ENCODE measurements at places on chromosomes 2 and 18.

DNA sequence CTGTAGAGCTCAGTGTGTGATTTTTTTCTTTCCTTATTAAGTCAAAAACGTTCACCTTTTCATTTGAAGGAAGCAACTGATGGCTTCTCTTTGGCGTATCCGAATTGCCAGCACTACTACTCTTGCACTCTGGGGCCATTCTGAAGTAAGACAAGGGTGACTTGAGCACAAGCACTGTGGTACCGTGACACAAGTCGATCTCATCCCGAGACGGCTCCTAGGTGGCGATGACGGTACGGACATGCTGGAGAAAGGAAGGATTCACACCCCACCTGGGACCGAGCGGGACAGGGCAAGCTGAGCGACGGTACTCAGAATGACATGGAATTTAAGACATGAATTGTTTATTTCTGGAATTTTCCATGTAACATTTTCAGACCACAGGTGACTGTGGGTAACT, 36.8 kb upstream of the LDLRAD4 start:
- no peak for DNase-seq

DNA sequence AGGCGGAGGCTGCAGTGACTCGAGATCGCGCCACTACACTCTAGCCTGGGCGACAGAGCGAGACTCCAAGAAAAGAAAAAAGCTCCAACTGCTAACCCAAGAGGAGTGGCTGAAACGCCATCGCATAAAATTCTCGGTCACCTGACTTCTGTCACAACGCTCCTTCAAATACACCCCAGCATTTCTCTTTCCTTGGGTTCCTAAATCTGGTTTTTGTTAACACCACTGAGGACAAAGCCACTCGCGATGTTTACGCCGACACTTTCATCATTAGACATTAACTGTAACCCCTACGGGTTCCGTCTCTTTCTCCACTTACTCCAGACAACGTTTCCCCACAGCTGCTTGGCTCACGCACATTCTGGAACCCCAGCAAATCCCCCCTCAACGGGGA, 679 bp downstream of the CLK1 start:
- no peak for DNase-seq

- DNase-seq: no peak
Observed at GRCh38 chr2:47636596-47637264, 146.2 kb upstream of the MSH6 start.

- no peak for DNase-seq
Observed at GRCh38 chr18:49029628-49030027, 78.9 kb upstream of the SMAD7 start.

- peak; percentile 78 for DNase-seq
Observed at GRCh38 chr2:190180313-190181122, 118.0 kb upstream of the MSTN start.

DNA sequence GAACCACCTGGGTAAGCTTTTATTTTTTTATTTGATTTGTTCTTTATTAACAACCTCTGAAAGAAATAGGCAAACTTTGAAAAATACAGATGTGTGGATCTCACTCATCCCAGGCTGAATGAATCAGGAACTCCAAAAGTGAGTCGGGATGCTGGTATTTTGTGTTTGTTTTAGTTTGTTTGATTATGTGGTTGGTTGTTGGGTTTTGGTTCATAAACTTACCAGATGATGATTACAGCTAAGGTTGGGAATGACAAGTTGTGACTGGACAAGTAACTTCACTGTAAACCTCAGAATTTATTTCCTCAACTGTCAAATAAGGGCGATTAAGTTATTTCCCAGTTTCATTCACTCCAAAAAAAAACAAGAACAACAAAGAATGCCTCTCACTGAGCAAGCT, 80.5 kb upstream of the KIF5C start:
- no peak for DNase-seq

DNA sequence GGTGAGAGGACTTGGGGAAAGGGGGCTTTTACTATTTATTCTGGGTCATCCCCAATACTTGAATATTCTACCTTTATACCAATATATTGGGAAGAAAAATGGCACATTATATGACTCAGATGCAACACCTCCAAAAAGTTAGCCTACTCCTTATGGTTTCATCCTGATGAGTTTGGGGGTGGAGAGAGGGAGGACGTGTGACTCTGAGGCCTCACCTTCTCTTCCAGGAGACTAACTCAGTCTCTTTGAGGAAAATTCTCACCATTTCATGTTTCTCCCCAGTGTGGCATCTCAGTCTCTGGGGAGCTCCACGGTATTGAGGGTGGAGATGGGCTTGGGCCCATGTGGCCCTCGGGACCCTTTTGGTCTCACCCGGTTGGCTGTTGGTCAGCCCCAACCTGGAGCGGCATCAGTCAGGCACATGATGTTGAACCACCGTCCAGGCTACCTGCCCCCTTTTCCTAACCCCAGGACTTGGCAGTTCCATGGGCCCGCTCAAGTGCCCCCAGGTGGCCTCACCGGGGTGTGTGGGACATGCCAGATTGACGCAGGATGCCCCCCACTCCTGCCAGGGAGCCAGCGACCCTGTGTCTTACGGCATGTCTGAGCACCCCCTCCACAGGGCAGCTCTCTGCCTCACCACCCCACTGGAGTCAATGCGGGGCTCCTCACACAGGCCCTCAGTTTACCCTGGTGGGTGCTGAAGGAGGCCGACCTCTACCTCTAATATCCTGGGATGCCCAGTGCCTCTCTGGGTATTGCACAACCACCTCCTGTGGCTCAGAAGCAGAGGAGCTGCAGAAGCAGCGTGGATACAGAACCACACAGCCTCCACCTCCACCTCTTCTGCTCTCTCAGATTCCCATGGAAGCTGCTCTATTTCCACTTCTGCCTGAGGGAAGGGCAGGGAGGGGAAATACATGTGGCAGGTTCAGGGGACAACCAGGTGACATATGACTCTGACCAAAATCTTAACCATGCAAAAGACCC, 297.4 kb downstream of the EIPR1 start:
- DNase-seq: no peak

DNA sequence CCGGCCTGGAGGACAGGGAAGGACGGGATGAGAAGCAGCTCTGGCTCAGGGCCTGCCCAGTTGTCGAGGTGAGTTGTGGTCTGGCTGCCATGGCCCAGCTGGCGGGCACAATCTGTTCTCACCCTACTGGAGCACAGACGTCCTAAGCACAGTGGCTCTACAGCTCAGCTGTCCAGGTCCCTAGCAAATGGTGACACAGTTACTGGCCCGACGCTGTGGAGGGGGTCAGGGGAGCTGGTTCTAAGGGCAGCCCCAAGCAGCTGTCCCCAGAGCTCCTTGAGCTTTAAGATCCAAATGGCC, 32.9 kb downstream of the KCNK3 start:
- DNase-seq: no peak

- DNase-seq: no peak
Observed at GRCh38 chr18:77811503-77811902, 561.9 kb downstream of the GALR1 start.

DNA sequence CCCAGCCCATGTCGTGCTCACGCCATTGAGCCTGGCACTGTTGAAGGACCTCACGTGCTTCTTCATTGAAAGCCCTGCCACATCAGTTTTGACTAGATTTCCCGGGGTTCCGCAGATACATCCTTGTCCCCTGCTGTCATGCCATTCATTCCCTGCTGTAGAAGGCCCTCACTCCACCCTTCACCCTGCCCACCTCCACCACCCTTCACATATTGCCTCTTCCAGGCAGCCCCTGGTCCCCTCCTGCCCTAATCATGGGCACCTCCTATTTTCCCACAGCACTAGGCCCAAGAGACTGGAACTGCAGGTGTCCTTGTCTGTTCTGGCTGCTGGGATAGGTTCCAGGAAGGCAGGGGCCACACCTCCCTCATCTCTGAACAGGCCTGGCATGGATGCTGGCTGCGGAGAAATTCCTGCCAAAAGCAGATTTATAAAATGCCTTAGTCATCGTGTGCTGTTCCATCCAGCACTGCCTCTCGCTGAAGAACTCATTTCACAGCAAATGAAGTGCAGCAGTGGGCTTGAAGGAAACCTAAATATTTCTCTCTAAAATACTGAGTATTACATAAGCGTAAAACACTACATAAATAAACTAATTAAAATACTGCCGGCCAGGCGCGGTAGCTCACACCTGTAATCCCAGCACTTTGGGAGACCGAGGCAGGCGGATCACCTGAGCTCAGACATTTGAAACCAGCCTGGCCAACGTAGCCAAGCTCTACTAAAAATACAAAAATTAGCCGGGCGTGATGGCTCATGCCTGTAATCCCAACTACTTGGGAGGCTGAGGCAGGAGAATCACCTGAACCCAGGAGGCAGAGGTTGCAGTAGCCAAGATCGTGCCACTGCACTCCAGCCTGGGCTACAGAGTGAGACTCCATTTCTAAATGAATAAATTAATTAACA, 38.4 kb downstream of the EIF4E2 start:
- DNase-seq: no peak

- DNase-seq: no peak
Observed at GRCh38 chr18:42245137-42245536, 290.1 kb downstream of the PIK3C3 start.

- DNase-seq: no peak
Observed at GRCh38 chr2:11872247-11872947, 126.0 kb downstream of the LPIN1 start.

GRCh38 chr18:34746614-34747013, 36.5 kb downstream of the DTNA start:
- DNase-seq: no peak

DNA sequence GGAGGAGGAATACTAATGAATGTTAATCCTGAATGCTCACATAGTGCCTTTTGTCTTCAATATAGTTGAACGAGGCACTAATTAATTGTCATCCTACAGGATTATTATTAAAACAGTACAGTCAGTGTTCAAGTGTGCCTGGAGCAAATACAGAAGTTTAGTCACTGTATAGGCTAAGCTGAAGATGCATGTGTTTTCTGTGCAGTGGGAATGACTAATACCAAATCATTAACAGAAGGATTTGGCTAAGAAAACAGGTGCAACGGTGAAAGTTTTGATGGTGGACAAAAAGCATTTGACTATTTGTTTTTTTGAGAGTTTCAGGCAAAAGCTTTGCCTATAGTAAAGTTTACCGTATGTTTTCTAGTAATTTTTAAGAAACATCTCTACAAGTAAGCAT, 62.8 kb downstream of the DCC start:
- DNase-seq: no peak

- DNase-seq: no peak
Observed at GRCh38 chr2:26136451-26136850, 36.4 kb upstream of the GAREM2 start.

GRCh38 chr2:71045865-71046548, 22.4 kb upstream of the NAGK start:
- no peak for DNase-seq

- peak; percentile 57 for DNase-seq
Observed at GRCh38 chr2:178193823-178194599, at the start of gene OSBPL6. Gene OSBPL6 (plus strand): TSS chr2:178194512. CDS start chr2:178306185, 111,673 bp downstream.

- DNase-seq: no peak
Observed at GRCh38 chr2:224027070-224027469, 12.0 kb downstream of the SERPINE2 start.

DNA sequence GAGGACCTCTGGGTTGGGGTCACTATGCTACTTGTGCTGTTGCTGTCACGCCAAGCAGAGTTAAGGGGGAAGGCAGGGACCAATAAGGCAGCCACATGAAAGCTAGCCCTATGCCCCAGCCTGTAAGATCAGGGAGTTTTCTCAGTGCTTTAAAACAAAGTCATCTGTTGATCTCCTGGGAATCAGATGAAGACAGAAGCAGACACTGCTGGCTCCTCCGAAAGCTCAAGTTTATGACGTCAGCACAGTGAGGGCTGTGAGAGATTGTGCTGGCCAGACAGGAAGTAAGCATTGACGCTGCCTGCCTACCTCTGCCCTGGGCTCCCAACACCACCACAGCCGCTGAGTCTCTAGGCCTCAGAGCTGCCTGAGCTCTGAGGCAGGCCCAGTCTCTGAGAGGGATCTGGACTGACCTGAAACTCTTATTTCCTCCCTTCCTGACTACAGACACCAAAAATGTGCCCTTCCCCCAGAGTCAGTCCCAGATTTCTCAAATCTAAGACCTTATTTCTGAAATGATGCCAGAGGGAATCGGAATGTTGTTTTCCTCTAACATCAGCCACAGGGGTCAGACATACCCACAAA, 118.1 kb upstream of the EPAS1 start:
- DNase-seq: no peak

DNA sequence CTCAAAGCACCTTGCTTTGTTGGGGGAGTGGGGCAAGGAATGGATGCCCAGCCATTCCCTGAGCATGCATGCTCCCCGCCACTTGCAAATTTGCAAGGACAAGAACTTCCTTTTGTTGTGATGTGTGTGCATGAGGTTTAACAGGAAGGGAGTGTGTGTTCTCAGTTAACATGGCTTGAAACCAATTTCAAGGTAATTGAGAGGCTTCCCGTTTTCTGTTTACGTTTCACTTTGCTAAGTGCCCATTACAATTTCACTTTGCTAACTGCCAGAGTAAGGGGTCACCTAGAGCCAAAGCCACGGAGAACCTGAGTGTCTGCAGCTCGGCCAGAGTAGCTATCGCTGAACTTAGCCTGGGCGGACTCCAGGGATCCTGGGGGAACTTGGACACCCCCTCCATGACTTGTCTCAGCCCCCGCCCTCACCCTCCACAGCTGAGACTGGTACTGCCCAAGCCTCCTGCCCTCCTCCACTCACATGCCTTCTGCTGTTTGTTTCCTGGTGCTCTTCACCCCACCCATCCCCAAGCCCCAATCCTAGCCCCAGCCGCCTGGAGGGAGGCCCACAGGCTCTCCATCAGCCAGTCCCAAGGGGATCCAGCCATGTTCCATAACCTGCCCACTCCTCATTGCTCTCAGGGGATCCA, 53.6 kb upstream of the LAPTM4A start:
- no peak for DNase-seq

DNA sequence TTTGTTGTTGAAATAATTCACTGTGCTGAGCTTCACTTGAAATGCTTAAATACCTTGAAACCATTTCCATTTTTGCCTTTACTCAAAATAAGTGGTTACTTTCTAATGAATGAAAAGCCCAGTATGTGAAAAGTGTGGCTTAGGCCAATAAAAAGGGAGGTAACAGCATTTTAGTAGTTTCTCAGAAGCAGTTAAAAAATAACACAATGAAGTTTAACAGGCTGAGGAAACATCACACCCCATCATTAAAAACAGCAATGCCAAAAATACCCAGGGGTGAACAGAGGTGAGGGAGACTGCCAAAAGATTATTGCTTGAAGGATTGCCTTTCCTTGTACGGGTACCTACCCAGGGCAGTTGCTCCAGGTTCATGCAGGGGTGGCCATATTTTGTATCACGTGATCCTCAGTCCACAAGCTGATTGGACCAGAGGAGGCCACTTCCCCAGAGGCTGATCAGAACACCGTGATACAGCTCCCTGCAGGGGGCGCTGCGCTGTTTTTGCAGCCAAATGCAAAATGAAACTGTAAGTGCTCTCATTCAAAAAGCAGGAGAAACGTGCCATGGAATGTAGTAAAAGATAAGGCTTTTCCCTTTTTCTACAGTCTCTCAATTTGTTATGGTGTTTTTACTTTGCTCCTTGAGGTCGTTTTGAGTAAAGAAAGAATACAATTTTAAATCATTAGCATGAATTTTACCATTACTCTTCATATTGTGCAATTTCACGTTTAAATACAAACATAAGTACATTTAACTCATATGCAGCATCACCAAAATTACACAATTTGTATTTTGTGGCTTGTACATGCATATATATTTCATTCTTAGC, 70.2 kb upstream of the SH3BP4 start:
- DNase-seq: peak; percentile 20

GRCh38 chr2:127610561-127610960, 35.4 kb upstream of the GPR17 start:
- DNase-seq: no peak

- no peak for DNase-seq
Observed at GRCh38 chr2:15195813-15196212, 365.3 kb downstream of the NBAS start.
